ENCODE measurements at places on chromosomes 7 and 10.

DNA sequence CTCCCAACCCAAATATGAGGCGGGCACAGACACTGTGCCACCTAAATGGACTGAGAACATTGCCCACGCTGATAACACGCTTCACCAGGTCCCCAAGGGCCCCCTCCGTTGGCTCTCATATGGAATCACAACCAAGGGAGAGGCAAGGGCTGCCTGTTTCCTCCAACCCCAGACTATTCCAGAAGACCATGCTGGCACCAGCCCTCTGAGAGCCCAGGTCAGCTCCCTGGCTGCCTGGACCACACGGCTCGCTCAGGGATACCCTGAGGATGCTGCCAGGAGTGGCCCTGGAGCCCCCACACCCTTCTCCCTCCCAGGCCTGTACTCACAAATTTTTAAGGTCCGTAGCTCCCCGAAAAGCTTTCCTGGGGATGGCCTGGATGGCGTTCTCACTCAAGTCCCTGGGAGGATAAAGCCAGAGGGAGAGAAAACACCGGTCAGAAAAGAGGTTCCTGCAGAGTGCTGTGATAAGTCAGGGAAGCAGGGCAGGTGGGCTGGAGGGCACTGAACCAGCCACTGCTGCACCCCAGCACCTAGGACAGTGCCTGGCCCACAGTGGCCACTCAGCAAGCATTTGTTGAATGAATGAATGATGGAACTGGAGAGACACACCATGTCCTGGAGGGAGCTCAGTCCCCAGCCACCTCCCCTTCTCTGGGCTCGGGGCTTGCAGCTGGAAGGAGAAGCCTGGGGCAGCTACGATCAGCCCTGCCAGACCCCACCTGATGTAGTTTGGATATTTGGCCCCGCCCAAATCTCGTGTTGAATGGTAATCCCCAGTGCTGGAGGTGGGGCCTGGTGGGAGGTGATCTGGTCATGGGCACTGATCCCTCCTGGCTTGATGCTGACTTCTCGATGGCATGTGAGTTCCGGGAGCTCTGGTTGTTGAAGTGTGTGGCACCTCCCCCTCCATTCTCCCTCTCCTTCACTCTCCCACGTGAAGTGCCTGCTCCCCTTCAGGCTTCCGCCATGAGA, 119.8 kb downstream of the SLIT1 start:
- no peak for DNase-seq

DNA sequence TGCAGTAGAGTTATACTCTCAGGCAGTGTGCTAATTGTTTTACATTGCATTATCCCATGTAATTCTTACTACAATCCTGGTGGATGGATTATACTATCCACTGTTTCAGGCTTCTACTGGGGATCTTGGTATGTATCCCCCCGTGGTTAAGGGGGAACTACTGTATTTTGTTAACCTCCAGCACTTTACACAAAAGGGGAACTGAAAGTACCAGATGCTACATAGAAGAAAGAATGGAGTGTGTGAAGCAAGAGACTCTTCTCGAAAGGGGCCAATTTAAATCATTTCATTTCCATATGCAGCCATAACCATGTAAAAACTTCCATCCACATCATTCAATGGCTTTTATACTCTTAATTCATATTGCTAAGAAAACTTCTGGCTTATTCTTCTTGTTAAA, 69.4 kb downstream of the C1GALT1 start:
- DNase-seq, result no peak

GRCh38 chr7:76430836-76431235, 6.1 kb downstream of the ZP3 start:
- no peak for DNase-seq

DNA sequence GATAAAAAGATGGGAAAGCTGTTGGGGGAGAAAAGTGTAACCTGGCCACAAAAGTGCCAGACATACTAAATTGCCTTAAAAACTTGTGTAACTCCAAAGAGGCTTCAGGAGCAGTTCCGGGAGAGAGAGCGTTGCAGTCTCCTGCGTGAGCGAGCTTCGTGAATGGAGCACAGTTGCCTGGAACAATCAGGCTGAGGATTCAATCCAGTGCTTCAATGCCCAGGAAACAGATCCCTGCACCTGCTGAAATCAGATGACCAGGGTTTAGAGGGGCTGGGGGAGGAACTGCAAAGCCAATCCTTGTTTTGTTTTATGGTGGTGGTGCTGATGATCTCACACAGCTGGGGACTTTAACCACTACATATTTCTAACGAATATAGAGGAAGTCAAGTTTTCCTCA, 398.3 kb downstream of the DPP6 start:
- DNase-seq, result no peak

DNA sequence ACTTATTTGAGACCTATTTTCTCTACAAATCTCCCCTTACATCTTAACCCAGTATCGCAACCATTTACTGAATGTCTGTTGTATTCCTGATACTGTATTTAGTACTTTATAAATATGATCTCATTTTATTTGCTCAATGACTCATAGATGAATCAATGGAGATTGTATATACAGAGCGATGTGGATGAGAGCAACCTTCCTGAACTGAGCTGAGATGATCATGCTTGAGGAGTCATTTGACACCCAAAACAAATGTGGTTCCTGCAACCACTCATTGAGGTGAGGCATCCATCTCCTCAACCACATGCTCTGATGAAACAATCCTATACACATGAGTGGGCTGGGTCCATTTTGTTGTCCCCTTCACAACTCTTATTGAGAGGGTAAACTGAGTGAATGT, 250.0 kb downstream of the CDC14C start:
- no peak for DNase-seq

GRCh38 chr7:84799106-84799505, 387.8 kb downstream of the SEMA3D start:
- DNase-seq, result no peak

DNA sequence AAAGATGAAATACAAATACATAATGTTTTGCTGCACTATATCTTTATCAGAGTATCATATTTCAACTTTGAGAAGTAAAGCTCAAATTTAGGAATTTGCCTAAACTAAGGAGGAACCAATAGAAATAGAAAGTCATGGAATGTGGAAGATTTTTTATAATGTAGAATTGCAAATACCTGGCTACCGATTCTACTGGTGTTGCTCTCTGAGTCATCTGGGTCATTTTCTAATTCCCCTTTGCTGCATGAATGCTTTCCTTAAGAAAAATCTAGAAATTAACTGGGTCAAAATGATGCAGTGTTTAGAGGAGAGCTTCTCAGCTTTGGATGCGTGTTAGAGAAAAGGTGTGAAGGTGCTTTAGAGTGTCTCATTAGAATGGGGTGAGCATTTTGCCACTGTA, 568.9 kb upstream of the ANKRD30A start:
- DNase-seq, result no peak

GRCh38 chr7:157250605-157251228, 86.1 kb upstream of the DNAJB6 start:
- DNase-seq, result peak; percentile 54

DNA sequence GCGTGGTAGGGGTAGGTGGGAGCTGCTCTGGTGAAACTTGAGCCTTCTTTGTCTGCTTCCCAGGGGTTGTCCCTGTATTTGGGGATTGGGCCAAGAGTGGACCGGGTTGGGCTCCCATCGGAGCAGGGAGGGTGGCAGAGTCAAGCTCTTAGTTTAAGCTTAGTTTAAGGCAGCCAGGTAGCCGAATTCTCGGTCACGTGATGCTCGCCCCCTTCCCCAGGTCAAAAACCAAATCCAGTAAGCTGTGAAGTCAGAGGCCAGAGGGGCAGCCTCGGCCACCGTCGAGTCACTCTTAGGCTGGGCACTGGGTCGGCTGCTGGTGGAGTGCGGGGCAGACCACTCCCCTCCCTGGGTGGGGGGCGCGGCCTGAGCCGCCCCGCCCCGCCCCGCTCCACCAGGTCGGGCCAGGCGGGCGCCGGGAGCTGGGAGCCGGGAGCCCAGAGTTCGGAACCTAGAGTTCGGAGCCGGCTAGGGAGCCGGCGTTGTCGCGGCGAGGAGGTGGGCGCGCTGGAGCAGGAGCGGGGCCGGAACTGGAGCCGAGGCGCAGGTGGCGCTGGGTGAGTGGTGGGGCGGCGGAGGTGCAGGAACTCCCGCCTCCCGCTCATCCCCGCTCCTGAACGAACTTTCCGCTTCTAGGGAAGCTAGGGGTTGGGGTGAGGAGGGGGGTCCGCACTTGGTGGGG, 2.8 kb upstream of the LZTS2 start:
- peak; percentile 54 for DNase-seq

DNA sequence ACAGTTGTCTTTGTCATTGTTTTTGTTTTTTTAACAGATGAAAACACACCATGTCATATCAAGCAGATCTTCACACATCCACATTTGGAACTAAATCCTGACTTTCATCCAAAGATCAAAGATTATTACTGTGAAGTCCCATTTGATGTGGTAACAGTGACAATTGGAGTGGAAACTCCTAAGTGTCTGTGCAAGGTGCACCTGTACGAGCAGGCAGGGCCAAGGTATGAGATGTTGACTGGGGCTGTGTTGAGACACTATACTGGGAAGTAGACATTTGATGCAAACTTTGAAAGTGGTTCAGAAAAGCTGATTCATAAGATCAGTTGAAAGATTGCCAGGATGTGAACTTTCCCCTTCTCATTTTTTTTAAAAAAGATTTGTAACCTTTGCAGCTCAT, 152.3 kb downstream of the CPED1 start:
- DNase-seq, result no peak

GRCh38 chr10:3791974-3792633, 7.1 kb upstream of the KLF6 start:
- DNase-seq, result no peak

DNA sequence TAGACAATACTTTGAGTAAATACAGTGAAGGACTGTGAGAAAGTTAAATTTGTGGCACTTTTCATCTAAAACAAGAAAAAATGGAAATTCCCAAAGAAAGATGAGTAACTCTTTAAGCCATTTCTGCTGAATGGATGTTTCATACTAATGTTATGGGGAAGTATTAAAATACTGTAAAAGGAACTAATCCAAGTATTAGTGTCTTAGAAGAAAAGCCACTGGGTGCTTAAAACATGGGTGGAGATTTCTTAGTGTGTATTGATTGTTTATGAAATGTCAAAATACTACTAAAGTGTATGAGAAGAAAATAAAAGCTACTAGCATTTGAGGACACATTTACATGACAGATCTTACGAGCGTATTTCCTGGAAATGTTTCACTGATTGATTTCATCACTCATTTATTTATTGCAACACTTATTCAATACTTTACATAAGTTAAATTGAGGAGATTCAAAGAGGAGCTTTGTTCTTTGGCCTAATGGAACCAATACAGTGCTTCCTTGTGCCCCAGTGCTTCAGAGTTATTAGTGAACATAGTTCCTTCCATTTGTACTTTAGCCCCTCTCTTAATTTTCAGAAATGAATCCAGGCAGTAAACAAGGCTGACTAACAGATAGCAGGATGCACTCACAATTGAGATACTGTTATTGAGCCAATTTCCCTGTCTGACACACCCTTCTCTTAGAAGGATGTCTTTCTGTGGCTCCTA, 155.5 kb upstream of the AHR start:
- no peak for DNase-seq

DNA sequence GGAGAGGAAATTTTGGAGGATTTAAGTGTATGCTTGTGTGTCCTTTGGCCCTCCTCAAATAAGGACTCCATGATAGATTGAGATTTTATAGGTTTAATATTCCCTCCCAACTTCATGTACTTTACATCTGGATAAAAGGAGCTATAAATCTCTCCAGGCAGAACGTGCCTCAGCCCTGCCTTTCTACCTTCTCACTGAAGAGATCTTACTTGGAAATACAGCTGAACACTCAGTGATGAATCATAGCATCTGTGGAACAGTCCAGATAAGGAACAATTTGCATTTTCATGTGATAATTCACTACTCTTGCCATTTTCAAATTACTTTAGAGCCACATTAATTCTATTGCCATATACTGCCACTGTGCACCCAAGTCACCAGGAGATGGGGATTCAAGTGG, 364.6 kb upstream of the PODXL start:
- no peak for DNase-seq

- DNase-seq, result no peak
Measured at GRCh38 chr7:94418851-94419250, 24.2 kb downstream of the COL1A2 start.

GRCh38 chr7:38880035-38880434, 29.0 kb downstream of the VPS41 start:
- no peak for DNase-seq

DNA sequence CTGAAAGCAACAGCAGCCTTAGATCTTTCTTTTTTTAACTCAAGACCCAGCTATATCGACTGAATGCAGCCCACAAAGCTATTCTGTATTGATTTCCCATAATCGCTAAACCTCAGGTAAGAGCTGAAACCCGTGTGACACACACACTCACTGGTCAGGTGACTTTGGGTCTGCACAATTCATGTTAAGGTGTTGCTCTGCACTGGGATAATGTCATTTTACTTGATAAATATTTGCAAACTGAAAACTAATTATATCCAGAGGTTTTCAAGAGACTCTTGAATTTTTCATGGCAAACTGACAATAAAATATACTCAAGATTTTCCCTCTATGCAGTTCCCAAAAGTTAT, 33.1 kb downstream of the SCRN1 start:
- DNase-seq, result no peak

- no peak for DNase-seq
Measured at GRCh38 chr7:72057796-72058195, 354.3 kb downstream of the CALN1 start.

DNA sequence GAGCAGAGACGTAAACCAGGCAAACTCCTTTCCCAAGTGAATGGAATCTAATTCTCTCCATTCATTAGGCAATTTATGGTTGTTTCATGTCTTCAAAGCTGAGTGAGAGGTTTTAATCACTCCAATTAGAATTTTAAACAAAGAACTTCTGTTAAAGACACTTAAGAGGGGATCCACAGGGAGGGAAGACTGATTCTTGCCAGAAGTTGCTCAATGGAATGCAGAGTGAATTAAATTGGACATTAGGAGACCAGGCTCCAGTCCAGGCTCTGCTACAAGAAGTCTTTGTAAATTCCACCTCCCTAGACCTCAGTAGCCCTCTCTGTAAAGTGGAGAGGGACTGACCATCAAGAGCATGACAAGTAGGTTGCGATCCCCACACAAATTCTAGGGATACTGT, 130.7 kb upstream of the TMEM72 start:
- DNase-seq, result no peak

DNA sequence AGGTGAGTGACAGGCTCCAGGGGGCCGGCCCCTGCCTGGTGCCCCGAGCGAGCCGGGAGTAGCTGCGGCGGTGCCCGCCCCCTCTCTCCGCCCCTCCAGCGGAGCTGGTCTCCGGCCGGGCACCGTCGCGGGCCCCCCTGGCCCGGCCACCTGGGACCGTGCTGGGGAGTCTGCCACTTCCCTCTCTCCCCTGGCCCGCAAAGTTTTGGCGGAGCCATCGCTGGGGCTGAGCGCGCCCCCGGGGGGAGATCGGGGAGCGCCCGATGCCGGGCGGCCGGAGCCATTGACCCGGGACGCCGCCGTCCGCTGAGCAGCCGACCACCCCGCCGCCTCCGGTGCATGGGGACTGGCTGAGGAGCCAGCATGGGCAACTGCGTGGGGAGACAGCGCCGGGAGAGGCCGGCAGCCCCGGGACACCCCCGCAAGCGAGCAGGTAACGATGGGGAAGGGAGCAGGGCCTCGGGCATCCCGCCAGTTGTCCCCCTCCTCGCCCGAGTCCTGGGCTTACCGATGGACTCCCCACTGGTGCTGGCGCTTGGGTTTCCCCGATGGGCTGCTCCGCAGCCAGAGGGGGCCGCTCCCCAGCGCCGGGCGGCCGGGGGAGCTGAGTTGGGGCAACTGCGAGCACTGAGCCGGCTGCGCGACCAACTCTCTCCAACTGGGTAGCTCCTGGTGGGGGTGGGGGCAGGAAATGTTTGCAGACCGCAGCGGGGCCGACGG, at the start of gene UBTD1:
Gene UBTD1 (plus strand): TSS at position 84 of the 720 bp plus-strand sequence. CDS start 280 bp downstream, at position 364.
- DNase-seq, result peak; percentile 46
